Renal cortical epithelial cell (primary cell): ENCODE measurements at places on chromosomes 6 and 20. TPM values are rescaled to one million over a fixed set of nuclear protein-coding genes. Genes with fewer than 3 reads are reported as not detected.

GRCh38 chr6:125797120-125797885, 6.5 kb downstream of the NCOA7 start:
- DNase-seq: peak; percentile 61

DNA sequence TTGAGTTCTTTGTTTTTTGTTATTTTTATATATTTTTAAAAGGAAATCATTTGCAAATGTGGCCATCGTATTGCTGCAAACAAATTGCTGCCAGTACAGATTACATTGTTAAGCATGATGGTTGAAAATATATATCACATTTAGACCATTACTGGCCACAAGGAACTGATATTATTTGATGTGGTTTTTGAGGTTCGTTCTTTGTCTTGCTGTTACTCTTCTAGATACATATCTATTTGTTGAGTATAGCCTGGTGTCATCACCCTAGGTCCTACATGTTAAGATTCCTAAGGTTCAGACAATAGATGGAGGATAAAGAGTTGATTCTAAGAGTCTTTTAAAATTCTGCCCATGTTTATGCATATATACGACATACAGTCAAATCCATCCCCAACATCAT, 306.0 kb downstream of the FARS2 start:
- DNase-seq: no peak

GRCh38 chr6:31154436-31154835, 3.2 kb downstream of the CCHCR1 start:
- no peak for DNase-seq

DNA sequence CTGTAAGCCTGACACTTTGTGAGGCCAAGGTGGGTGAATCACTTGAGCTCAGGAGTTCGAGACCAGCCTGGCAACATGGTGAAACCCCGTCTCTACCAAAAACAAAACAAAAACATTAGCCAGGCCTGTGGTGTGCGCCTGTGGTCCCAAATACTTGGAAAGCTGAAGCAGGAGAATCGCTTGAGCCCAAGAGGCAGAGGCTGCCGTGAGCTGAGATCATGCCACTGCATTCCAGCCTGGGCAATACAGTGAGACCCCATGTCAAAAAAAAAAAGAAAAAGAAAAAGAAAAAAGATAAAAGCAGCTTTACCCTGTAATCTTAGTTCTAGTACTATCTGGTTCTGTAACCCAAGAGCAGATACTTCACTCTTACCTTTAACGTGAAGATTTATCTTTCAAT, 27.6 kb downstream of the SSR1 start:
- DNase-seq: no peak

- peak; percentile 5 for DNase-seq
These were observed 11.5 kb upstream of the DEFB113 start for GRCh38 chr6:49980898-49981297.

- no peak for DNase-seq
These were observed 44.2 kb downstream of the MYLK4 start for GRCh38 chr6:2706558-2706957.

The MUCL3 gene
- 0.17 TPM in 1 of 2 replicates, not detected in the other for total RNA-seq

- no peak for DNase-seq
These were observed 35.5 kb upstream of the NXT1 start for GRCh38 chr20:23315099-23315498.

DNA sequence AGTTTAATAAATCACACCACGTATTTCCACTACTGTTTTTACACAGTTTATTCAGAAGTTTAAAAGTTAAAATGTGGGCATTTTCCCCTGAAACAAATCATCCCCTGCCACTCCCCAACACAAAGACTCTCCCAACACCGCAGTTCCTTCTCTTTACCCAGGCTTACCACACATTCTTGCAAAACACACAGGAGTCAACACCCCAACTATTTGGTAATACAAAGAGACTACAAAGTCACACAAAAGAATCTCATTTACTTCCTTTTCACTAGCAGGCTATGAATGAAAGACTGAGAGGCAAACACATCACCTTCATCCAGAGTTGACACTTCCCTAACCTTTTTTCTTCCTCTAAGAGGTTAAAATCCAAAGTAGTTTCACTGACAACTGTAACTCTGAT, 51.1 kb downstream of the KCTD20 start:
- peak; percentile 26 for DNase-seq

The ULBP1 gene
- total RNA-seq: 0.17 and 0.20 TPM in 2 replicates

DNA sequence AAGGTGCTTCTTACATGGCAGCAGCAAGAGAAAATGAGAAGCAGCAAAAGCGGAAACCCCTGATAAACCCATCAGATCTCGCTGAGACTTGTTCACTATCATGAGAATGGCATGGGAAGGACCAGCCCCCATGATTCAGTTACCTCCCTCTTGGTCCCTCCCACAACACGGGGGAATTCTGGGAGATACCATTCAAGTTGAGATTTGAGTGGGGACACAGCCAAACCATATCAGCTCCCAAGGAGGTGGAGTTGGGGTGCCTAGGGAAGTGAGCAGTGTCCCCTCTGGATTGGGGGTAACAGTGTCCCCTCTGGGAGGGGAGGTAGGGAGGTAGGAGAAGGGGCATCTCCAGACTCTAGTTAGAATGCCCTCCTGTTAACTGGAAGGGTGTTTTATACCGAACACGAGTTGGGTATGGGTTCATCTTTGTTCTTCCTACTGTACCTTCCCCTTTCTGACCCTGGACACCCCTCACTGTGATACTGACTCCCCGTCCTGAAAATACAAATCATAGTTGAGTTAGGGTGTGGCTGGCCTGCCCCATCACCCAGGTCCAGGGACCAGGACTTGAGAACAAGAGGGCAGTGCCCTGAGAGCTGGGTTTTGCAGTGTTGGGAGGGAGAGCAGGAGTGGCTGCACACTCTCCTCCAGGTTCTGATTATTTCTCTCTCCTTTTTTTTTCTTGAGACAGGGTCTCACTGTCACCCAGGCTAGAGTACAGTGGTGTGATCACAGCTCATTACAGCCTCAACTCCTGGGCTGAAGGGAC, 62.0 kb downstream of the EFCAB8 start:
- DNase-seq: no peak

DNA sequence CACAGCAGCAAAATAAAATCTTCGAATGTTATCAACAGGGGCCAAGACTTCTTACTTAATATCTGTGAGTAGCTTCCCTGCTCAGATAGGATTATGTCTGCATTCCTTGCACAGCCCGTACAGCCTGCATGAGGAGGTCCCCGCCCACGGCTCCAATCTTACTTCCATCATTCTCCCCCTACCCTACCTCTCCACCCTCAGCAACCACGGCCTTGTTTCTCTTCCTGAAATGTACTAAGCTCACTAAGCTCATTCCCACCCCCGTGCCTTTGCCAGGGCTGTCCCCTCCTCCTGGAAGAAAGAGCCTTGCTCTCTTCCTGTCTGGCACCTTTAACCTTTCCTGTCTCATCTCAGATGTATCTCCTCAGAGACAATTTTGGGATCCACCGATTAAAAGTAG, 120.4 kb downstream of the BCAS1 start:
- DNase-seq: no peak

GRCh38 chr20:41017448-41018042, 11.1 kb upstream of the TOP1 start:
- DNase-seq: no peak

GRCh38 chr6:39128106-39128505, 13.1 kb upstream of the SAYSD1 start:
- no peak for DNase-seq

DNA sequence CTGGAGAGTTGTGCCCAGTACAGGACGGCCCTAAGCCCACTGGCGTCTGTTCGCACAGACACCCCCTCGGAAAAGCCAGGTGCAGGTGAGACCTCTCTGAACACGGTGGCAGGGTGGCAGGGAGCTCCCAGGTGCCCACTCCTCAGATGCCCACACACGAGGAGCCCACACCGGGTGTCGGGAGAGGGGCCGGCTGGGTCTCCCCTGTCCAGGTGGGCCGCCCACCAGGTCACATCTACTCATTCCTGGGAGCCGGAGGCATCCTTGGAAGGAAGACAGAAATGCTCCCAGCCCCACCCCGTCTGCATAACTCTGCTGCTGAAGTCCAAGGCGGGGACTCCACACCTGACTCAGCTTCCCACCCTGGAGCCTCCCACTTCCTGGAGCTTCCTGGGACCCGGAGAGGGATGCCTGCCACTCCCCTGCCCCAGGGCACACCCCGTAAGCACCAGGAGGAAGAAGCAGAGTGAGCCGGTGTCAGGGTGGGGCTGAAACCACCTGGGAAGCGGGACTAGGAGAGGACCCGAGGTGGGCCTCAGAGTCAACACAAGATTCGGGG, 2.5 kb downstream of the SRMS start:
- DNase-seq: peak; percentile 33

GRCh38 chr6:119137194-119138072, 59.0 kb upstream of the FAM184A start:
- DNase-seq: no peak

GRCh38 chr6:134676307-134677281, 273.3 kb downstream of the ALDH8A1 start:
- DNase-seq: peak; percentile 99

DNA sequence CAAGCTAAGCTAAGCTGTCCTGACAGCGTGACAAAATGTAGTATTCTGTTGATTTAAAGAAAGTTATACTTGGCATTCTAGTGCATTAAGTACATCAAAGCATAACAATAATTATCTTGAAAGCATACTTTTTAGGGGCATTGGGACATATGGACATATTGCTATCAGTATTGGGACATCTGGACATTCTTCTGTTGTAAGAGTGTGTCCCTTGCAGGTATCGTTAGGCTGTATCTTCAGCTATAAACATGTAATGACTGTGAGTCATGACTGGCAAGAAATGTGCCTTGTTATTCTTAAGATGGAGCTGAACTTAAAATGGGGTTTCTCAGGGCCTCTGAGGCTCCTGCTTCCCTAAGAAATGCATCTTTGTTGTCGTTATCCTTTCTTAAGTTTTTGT, 74.3 kb downstream of the ADGB start:
- no peak for DNase-seq

DNA sequence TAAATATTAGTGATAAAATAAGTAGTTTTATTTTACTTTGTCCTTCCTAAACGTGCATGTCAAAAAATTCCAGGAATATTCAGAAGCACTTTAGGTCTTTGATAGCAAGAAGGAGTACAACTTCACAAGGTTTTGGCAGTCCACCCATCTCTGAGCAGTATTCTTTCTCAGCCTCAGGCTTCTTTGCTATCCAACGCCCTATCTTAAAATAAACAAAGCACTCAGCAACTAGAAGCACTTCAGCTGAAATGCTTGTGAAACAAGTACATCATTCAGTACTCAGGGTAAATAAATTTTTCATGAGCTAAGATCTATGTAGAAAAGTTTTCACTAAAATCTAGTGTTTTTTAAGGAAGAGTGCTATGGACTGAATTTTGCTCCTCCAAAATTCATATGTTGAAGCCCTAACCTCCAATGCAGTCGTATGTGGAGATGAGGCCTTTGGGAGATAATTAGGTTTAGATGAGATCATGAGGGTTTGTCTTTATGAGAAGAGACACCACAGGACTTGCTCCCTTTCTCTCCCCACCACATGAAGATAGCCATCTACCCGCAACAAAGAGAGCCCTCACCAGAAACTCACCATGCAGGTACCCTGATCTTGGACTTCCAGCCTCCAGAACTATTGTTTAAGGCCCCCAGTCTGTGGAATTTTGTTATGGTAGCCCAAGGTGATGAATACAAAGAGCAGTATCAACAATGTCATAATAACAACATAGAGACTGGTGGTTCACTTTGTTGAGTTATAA, 539.1 kb downstream of the TFAP2A start:
- no peak for DNase-seq

The ZBP1 gene
- 0.35 TPM in 1 of 2 replicates, not detected in the other for total RNA-seq

The DDX43 gene
- 1.1 and 1.4 TPM in 2 replicates for total RNA-seq

GRCh38 chr6:88945415-88946008, 17.9 kb downstream of the RNGTT start:
- DNase-seq: no peak

- no peak for DNase-seq
These were observed 8.3 kb downstream of the ID4 start for GRCh38 chr6:19845266-19846041.
